ENCODE measurements at places on chromosomes 11 and 22.

- no peak for DNase-seq
Measured at GRCh38 chr22:50713008-50713385, 25.0 kb upstream of the ACR start.

DNA sequence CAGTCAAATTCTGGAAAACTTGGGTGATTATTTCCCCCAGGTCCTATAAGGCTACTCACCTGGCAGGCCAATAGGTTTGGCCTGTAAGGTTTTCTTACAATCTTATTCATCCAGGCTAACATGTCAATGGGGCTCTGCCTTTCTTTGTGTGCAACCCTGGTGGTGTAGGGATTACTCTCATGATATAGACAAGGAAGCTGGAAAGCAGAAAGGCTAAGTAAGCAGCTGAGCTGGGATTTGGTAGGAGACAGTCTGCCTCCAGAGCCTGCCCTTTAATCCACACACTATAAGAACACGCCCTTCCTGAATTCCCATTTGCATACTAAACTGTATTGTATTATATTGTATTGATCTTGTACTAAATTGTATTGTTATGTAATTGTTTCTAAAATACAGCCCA, 373.3 kb upstream of the CCDC90B start:
- DNase-seq, result no peak

DNA sequence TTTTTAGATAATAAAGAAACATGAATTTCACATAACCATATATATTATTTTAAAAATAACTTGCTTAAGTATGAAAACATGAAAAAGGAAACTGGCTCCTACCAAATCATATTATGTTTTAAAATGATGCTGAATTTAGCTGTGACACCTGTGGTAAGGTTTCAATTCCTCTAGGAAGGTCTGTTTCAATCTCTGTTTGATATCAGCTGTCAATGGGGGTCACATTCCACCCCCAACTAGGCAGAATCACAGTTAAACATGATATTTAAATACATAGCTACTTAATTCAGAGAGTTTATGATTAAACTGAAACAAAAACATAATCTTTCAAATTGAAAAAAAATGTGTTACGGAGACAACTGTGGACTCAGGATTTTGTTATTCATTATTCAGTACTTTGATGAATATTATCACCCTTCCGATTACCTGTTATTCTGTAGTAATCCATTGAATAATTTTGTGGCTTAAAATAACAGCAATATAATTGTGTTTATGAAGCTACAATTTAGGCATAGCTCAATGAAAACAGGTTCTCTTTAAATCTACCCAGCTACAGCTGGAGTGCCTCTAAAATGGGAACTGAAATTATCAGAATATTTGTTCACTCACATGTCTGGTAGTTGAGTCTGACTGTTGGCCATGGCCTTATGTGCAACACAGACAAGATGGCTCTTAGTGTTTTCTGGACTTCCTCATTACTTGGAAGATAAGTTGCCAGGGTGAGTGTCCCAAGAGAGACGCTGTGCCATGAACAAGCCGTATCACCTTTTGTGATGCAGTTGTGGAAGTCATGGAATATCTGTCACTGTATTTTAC, 244.6 kb upstream of the ANO3 start:
- DNase-seq, result no peak

- no peak for DNase-seq
Measured at GRCh38 chr11:29119116-29119515, 897.7 kb downstream of the KCNA4 start.

GRCh38 chr22:46149512-46150033, 753 bp upstream of the PPARA start:
- peak; percentile 53 for DNase-seq

- DNase-seq, result no peak
Measured at GRCh38 chr22:42297778-42298177, 27.3 kb upstream of the TCF20 start.

GRCh38 chr22:36725366-36726006, 21.9 kb upstream of the CACNG2 start:
- DNase-seq, result no peak

- no peak for DNase-seq
Measured at GRCh38 chr11:65554057-65554818, 3.9 kb downstream of the LTBP3 start.

GRCh38 chr22:34567367-34567766, 498.6 kb upstream of the ISX start:
- no peak for DNase-seq

DNA sequence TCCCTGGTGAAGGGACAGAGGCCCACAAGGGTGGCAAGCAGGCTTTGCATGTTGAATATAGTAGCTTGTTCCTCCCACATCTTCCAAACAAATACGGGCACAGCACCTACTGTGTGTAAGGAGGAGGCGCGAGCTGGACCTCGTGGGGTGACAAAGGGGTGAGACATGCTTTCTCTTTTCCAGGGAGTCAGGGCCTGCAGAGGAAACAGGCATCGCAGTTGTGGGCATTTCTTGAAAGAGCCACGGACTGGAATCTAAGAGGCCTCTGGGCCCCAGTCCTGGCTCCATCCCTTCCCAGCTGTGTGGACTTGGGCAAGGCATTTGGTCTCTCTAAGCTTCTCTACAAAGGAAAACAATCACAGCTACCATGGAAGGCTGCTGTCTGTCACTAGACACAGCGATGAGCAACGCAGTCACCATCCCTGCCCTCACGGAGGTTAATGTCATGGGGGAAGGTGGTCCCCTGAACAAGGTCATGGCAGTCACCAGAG, 13.0 kb upstream of the CDC42EP1 start:
- DNase-seq, result no peak

GRCh38 chr11:73598719-73599379, 937 bp upstream of the FAM168A start:
- DNase-seq, result no peak

GRCh38 chr22:24875862-24876506, 70.0 kb downstream of the SGSM1 start:
- peak; percentile 13 for DNase-seq

GRCh38 chr22:17647991-17648390, 9.4 kb downstream of the BCL2L13 start:
- DNase-seq, result peak; percentile 75

DNA sequence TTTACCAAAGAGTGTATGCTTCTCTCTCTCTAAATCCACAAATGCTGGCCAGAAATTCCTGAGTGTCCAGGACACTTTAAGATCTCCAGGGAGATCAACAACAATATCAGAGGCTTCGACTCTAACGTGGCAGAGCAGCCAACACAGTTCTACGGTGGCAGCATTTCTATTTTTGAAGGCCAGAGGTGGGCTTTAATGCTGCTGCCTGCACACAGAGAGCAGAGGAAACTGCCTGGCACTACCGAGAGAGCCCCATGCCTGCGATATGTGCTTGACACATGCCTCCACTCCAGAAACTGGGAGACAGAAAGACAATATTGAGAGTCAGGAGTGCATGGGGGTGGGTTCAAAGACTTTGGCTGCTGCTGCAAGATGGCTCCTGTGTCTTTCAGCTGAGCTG, 48.8 kb upstream of the GALNT18 start:
- DNase-seq, result no peak

DNA sequence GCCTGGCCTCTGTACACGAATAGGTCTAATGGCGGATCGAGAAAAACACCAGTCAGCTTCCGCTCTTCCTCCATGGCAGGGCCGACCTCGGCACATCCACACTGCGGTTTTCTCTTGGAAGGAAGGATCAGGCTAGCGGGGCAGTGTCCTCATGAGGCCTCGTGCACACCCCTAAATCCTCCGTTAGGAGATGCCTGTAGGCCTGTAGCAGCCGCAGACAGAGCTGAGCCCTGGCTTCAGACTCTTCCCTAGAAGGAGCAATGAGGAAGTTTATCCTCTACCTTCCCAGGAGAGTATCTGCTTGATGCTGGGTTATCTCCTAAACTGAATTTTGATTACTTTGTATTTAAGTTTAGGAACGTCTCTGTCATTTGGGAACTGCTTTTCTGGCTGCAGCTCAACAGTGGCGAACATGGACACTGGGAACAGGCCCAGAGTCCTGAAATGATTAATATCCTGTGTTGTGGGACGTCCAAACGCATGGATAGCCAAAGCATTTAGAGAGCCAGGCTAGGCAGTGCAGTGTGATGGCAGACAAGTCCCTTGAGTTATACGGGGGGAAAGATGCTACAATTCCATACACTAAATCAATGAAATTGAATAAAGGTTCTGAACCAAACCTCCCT, 16.5 kb upstream of the BMAL1 start:
- DNase-seq, result no peak

Measured in suppressor macrophage (primary cell).